ENCODE measurements at places on chromosomes 2 and 18.

GRCh38 chr2:115443539-115444185, 1001.2 kb downstream of the DPP10 start:
- H3K27ac ChIP-seq: no peak overlapping the region
- no peaks in the 10 kb centered on the region for H3K27me3 ChIP-seq
- no peak for DNase-seq
- H3K4me3 ChIP-seq: no peak overlapping the region
- H3K4me1 ChIP-seq: no peaks in the 10 kb centered on the region

GRCh38 chr2:19971691-19972090, 18.2 kb downstream of the WDR35 start:
- H3K36me3 ChIP-seq: peaks cover 47% of the 10 kb centered on the region
- H3K27ac ChIP-seq: no peak overlapping the region
- peaks cover 11% of the 10 kb centered on the region for H3K4me1 ChIP-seq
- no peak for DNase-seq
- H3K27me3 ChIP-seq: no peaks in the 10 kb centered on the region

DNA sequence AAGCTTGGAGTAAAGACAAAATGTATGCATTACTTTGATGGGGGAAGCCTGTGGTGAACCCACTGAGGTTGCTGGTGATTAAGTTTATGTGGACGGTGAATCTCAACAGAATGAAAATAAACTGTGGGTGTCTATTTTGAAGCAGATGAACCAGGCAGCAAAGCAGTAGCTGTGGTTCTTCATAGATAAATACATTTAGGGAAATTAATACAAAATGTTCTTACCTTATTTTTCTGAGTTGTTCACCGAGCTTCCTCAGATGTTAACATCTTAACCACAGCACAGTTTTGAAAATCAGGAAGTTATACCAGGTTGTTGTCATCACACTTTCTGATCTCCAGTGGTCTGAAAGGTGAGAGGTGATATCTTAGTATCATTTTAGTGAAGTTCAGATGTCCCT, 53.9 kb downstream of the NCK2 start:
- H3K27me3 ChIP-seq: no peaks in the 10 kb centered on the region
- peaks cover 96% of the 10 kb centered on the region for H3K4me1 ChIP-seq
- peak overlapping the region; percentile 97 for H3K27ac ChIP-seq
- no peak for DNase-seq
- H3K4me3 ChIP-seq: peak overlapping the region; percentile 72

DNA sequence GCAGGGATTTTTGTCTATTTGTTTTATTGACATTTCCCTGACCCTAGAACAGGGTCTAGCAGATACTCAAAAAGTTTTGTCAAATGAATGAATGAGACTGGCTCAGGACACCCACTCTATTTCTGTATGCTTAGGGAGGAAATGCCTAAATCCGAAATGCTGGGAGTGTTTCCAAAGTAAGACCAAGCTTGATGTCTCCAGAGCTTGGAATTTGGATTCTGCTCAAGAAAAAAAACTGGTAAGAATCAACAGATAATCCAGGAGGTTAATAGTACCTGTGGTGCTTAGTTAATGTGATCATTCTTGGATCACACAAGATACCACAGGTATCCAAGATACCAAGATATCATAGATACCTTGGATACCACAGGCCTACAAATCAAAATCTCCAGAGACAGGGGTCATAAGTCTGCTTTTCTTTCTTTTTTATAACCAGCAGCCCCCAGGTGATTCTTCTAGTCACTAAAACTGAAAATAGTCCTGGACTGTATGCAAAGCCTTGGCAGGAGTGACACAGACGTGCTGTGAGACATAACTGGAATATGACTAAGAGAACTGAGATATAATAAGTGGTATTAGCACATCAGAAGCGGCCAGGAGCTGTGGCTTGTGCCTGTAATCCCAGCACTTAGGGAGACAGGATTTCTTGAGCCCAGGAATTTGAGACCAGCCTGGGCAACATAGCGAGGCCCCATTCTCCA, 39.9 kb upstream of the SP3 start:
- no peaks in the 10 kb centered on the region for H3K27me3 ChIP-seq
- H3K27ac ChIP-seq: no peak overlapping the region
- H3K4me1 ChIP-seq: peaks cover 12% of the 10 kb centered on the region
- H3K4me3 ChIP-seq: no peak overlapping the region
- no peak for DNase-seq
- no peaks in the 10 kb centered on the region for H3K36me3 ChIP-seq
